Pons (tissue), 1 donor: ENCODE measurements at places on chromosomes 3 and 15.

DNA sequence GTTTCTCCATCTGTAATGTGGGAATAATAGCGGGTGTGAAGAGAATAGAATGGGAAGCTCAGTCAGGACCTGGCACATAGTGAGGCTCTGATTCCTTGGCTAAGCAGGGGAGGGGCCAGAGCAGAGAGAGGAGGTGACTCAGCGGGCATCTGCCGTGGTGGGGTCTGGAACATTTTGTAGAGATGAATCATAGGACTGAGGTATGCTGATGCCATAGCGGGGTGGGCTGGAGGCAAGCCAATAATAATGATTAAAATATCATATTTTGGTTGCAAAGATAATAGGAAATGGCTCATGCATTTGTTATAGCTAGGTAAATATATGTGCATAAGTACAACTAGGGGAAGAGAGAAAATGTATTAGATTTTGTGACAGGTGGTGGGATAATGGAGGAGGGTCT lies 11.2 kb downstream of the TGM4 start:
- DNase-seq: no peak

GRCh38 chr3:42911551-42911950 lies 5.6 kb downstream of the ZNF662 start:
- DNase-seq: no peak

DNA sequence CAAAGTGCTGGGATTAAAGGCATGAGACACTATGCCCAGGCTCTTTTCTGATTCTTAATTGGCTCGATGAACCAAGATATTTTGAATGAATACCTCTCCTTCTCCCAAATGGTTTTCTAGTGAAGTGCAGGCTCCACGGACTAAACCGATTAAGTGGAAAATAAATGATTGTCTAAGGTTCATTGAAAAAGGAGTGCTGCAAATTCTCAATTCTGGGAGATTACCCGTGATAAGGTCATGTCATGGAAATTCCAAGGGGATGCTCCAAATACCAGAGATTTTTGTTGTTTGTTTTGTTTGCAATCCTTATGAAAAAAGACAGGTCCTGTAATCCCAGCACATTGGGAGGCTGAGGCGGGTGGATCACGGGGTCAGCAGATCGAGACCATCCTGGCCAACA lies 406.9 kb upstream of the TBL1XR1 start:
- no peak for DNase-seq

GRCh38 chr3:73465926-73466325 lies 158.8 kb downstream of the PDZRN3 start:
- no peak for DNase-seq

- no peak for DNase-seq
Measured at GRCh38 chr15:67784090-67784781, 41.1 kb upstream of the SKOR1 start.
